HEK293T (cell line): ENCODE measurements at places on chromosomes 3 and 15.
A peak's percentile ranks its signal among the peaks of the same experiment; 100 is the strongest.

GRCh38 chr3:149401926-149402310 lies 24.5 kb upstream of the TM4SF1 start:
- no peak for DNase-seq

- DNase-seq: no peak
Observed at GRCh38 chr15:33515121-33515520, 204.4 kb downstream of the RYR3 start.

DNA sequence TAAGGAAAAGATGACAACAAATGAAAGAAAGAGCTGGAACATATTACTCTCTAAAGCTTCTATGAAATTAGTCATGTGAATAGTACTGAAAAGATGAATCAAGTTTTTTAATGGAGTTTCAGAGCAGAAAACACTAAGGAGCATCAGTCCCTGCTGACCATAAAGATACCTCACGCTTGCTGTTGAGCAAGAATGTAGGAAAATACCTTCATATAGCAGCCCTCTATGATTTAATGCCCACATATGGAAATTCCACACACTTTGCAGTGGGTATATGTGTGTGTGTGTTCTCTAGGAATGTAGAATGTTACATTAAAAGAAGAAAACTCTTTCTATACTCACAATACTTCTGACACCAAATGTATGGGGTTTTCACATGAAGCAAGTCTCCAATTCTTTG lies 355.0 kb downstream of the ERC2 start:
- DNase-seq: no peak

- DNase-seq: no peak
Observed at GRCh38 chr3:137296116-137296515, 338.3 kb downstream of the IL20RB start.

DNA sequence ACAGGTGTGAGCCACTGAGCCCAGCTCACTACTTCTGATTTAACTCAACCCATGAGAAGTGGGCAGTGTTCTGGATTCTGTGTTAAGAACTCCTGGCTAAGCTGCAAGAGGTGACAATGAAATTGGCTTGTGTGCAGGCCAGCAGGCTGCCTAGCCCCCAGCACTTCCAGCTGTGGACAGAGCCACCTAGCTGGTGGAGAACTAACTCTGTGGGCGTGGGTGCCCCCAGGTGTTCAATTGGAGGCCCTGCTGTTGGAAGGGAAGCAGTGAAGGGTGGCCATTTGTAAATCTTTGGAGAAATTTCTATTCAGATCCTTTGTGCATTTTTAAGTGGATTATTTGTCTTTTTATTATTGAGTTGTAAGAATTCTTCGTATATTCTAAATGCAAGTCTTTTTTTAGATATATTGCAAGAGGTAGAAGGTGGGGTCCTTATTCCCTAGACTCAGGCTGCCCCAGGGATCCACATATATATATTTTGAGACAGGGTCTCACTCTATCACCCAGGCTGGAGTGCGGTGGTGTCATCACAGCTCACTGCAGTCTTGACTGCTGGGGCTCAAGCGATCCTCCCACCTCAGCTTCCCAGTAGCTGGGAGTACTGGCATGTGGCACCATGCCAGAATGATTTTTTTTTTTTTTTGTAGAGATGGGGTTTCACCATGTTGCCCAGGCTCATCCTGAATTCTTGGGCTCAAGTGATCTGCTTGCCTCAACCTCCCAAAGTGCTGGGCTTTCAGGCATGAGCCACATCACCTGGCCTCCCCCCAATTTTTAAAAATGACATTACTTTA lies 7.2 kb upstream of the SCAMP5 start:
- peak; percentile 65 for DNase-seq

GRCh38 chr3:48623851-48624547 lies 2.4 kb upstream of the TMEM89 start:
- DNase-seq: no peak

DNA sequence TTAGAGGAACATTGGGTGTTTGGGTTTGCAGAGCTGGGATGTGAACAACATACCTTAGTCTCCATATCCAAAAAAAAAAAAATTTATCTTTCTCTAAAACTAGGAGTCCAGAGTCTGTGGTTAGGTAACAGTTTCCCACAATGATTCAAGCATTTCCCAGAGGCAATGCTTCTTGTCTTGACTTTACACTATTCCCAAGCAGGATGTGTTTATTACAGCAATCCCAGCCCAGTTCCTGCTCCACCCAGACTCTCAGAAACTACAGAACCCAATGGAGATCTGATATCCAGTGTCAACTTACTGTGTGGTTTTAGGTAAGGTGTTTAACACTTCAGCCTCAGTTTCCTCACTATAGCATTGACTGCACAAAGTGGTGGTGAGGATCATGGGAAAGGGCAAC lies 2.3 kb upstream of the C3orf62 start:
- no peak for DNase-seq

- DNase-seq: no peak
Observed at GRCh38 chr3:59043391-59043790, 6.4 kb downstream of the CFAP20DC start.

DNA sequence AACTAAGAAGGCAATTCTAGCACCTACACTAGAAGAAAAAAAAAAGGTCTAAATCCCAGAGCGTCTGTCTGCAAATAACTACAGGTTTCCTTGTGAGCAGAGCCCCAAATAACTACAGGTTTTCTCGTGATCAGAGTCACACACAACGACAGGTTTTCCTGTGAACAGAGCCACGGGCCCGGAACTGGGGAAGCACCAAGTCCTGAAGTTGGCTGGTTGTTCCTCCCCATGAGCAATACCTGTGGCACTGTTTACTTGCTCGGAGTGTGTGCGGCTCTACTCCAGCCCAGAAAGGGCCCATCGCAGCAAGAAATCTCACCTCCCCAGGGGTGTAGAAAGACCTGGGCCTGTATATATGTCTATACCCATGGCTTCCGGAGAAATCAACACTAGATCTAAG lies 644 bp upstream of the MASP1 start:
- no peak for DNase-seq
